ENCODE measurements at places on chromosomes 1 and 21. TPM values are rescaled to one million over a fixed set of nuclear protein-coding genes. Genes with fewer than 3 reads are reported as not detected.
A peak's percentile ranks its signal among the peaks of the same experiment; 100 is the strongest.

DNA sequence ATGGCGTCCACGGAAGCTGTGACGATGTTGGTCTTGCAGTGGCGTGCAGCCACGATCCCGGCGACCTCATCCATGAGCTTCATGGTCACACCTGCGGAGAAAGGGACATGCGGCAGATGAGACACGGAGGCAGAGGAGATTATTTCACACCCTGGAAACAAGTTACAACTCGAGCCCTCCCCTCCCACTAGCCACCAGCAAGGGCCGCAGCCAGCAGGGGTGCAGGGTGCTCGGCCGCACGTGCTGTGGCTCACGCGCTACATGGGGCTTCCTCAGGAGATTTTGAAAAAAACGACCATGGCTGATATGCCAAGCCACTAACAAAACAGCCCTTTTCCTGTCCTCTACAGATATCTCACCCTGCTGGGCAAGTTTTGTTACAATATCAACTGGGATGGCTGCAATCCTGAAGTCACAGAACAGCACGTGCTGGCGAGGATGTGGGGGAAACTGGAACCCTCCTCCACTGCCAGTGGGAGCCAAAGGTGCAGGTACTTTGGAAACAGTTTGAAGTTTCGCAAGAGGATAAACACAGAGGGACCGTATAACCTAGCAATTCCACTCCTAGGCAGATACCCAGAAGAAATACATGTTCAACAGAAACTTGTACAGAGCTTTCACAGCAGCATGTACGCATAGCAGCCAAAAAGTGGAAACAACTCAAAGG, 34.1 kb upstream of the GPR153 start:
- DNase-seq: no peak

DNA sequence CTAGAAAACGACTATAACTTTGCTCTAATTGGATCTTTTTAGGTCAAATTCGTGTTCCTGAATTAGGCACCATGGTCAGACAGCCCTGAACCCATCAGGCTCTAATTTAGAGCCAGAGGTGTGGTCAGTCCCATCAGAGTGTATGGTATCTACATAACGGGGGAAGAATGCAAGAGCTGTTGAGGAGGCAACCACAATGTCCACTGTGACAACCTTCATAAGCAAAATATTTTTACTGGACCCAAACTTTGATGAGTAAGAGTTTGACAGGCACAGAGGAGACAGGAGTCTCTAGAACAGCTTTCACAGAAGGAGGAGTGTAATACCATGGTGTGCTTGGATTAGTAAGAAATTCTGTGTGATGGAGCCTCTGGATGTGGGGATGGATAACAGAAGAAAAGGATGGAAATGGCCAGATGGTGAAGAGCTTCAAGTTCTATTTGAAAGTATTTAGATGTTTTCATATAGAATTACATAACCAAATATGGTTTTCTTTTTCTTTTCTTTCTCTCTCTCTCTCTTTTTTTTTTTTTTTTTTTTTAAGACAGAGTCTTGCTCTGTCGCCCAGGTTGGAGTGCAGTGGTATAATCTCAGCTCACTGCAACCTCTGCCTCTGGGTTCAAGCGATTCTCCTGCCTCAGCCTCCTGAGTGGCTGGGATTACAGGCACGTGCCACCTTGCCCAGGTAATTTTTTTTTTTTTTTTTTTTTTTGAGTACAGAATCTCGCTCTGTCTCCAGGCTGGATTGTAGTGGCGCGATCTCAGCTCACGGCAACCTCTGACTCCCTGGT, 24.9 kb downstream of the UBE2U start:
- DNase-seq: no peak

Gene A3GALT2
- 0.10 TPM for polyA plus RNA-seq

Gene ATP1B1
- 167 TPM for polyA plus RNA-seq

- no peak for DNase-seq
These were observed 91.9 kb upstream of the ERRFI1 start for GRCh38 chr1:8118031-8118451.

Gene SMYD2
- 46.9 TPM for polyA plus RNA-seq

DNA sequence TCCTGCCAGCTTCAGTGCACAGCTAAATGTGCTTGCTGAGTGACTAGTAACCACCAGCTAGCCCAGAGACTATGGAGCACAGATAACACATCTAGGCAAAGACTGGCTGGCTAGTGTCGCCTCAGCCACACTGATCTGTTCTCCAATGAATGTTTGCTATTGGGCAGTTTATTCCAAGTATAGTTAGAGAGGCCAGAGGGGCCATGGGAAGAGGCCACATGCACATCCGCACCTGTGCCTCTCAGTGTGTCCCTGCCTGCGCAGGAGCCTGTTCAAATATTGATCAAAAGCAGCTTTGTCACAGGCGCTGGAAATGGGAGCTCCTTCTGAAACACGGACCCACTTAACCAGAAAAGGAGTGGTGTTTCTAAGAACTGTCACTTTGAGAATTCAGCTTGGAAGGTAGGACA, 51.3 kb upstream of the ATP1A1 start:
- DNase-seq: no peak

Gene CAMSAP2
- 17.9 TPM for polyA plus RNA-seq

Gene ZNF648
- polyA plus RNA-seq: 0.04 TPM

DNA sequence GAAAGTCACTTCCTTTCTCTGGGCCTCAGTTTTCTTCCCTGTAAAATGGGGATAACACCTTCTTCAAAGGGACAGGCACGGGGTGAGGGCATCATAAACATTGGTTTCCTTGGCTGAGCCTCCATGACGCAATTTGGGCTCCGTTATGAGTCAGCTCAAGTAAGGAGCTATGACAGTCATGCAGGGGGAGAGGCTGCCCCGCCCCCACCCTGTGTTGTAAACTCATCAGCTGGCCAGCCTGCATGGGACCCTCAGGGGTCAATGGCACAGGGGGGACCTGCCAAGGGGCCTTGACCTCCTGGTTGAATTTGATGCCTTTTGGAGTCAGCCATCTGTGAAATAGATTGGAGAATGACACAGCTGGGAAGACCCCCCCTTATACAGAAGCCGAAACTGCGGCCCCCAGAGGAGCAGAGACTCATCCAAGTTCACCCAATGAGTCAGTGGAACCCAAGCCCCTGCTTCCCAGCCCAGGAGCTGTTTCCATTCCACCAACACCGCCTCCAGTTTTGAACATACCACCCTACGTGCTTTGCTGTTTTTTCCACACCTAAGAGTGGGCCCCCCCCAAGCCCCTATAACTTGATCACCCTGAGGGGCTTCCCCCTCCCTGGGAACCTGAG, 36.8 kb upstream of the RUNX3 start:
- DNase-seq: no peak

DNA sequence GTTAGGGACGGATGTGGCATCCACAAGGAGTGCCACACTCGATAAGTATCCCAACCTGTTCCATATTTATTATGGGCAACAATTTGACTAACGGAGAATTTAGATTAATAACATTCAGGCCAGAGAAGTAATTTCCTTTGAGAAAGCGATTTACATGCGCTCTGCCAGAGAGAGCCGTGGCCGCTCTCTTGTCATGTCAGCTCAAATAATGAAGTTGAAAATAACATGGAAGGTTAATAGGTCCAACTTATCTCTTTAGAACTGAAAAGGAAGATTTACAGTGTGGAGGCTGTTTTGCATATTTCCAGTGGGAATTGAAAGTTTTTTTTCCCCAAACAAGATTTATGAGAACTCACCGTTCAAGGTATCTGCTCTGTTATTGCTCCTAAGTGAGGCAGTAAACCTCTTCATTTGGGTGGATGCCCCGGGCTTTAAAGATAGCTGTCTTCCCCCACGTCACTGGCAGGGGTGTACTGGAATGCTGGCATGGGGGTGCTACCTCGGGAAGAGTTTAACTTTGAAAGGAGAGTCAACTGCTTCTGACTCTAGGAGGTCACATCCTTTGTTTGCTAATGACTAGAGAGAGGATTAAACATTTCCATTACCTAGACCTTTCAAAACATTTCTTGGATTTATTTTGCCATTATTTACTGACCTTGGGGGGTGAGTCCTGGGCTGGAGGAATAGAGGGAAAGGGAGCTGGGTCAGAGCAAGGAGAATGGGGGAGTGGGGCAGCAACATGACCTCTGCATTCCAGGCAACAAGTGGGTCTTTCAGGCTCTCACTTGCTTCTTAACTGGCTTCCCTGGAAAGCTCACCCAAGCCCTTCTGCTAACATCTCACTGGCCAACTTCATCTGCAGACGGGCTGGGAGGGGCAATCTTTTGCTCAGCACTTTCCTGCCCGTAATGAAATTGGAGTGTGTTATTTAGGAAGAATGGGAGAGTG, 204.2 kb downstream of the CAMTA1 start:
- DNase-seq: no peak

DNA sequence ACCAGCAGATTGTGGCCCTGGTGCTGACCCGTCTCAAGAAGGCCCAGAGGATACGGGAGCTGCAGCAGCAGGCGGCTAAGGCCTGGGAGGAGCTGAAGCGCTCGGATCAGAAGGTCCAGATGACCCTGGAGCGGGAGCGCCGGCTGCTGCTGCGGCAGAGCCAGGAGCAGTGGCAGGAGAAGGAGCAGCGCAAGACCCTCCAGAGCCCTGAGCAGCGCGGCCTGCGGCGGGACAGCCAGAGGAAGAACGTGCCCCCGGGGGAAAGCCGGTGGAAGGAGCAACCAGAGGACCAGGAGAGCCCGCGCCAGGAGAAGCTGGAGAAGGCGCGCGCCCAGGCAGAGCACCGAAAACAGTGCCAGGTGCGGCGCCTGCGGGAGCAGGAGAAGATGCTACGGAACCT, 1.0 kb downstream of the CCDC185 start:
- no peak for DNase-seq

DNA sequence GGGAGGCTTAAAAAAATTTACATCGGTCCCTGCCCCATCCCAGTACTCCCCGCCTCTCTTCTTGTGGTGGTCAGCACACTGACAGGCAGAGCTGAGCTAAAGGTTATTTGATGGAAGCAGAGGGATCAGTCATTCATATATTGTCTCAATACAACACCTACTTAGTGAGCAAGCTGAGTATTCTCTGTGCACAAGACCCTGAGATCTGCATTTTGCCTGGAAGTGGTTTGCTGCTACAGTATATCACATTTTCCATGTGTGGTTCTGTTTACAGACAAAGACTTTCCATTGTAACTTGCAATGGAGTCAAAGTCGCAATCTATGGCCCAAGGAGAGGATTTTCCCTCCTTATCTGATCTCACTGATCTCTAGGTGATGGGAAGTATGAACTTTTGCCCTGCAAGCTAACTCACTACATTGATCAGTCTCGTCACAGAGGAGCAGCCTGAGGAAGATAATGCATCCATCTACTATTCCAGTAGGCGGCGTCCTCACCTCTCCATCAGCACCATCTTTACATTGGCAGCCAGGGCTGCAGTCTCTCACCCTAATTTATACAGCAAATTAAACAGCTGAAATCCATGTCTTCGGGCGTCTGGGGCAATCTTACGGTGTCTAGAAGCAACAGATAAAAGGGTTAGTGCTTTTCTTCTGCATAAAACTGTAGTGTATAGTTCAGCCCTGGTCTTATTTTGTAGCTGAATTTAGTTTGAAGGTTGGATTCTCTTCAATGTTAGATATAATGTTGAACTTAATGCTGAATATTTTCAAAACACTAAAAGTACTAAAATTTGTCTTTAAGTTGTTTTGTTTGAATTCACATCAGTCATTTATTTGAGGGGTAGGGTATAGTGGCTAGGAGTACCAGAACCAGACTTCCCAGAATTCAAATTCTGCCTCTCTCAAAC, 3.2 kb upstream of the TRAF5 start:
- DNase-seq: peak; percentile 58

DNA sequence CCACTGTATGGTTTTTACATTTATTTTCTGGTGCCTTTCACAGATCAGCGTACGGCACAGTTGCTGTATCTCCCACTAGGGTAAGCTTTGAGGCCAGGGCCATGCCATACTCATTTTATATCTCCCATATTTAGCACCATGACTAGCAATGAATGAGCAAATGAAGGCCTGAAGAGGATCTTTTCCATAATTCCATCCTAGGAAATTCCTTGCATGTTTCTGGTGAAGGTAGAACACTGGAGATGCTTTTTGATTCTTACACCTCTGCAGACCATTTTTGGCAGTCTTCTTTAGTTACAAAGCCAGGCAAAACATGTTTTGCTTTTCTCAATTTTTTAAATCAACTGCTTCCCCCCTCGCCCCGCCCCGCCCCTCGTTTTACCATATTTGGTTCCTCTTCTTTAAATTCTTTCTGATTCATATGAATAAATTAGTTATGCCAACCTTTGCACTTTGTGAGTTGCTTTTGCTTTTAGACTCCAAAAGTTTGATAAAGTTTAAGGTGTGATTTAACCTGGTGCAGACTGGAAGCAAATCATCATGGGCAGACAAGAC, 78.9 kb upstream of the AK4 start:
- DNase-seq: no peak

DNA sequence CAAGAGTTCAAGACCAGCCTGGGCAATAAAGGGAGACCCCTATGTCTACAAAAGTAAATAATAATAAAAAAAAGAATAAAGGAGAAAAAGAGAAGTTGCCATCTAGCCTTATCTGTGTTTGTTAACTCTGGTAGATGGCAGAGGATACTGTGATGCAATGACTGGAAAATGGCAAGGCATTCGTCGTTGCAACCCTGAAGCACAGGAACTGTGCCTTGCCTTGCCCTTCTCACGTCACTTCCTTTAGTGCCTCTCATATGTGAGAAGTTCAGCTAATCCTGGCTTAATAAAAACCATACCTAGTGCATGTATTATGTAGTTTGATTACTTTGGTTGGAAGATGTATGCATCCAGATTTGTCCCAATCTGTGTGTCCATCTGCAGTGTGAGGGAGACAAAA, 25.8 kb upstream of the PIGC start:
- DNase-seq: no peak

DNA sequence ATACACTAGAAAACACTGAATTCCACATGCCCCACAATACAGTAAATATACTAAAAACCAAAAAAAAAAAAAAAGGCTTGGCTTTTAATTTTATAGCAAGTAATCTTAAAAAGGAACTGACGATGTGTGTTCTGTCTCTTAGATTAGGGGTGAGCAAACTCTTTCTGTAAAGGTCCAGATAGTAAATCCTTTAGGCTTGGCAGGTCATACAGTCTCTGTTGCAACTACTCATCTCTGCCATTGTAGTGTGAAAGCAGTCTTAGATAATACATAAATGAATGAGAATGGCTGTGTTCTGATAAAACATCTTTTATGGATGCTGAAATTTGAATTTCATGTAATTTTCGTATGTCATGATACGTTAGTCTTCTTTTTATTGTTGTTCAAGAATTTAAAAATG, 150.2 kb downstream of the SLC30A10 start:
- DNase-seq: no peak

GRCh38 chr1:5989731-5990271, 2.4 kb downstream of the NPHP4 start:
- DNase-seq: no peak

- DNase-seq: no peak
These were observed 43.7 kb downstream of the KIF21B start for GRCh38 chr1:200979574-200980451.

DNA sequence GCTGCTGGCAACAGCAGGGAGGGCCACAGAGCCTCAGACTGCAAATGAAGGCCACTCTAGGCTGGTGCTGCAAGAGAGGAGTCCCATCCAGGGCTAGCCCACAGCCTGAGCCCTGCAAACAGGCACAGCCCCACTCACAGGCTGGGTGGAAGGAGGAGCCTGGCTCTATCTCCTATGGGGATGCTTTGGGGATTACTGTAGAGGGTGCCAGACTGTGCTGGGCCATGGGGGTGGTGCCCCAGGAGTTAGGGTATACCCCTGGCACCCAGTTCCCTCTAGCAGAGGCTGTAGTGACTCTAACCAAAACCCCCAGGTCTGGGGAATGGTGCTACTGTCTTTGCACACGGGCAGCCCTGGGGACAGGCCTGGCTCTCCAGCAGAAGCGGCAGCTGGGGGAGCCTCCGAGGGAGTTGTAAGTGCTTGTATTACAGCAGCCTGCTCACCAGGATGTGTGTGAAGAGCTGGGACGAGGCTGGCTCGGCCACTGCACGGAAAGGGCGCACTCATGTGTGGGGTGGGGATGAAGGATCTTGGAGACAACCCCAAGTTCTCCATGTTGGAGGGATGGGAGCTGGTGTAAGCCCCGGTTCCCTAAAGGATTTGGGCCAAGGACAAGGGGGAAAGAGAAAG, 23.4 kb upstream of the EVA1B start:
- DNase-seq: no peak
